Hematopoietic multipotent progenitor cell treated with erythropoietin and hydrocortisone succinate and interleukin-3 and kit ligand, for 6 days (in vitro differentiated cells): ENCODE measurements at places on chromosomes 11 and 22.

GRCh38 chr11:30381879-30382278 lies 59.0 kb downstream of the ARL14EP start:
- no peak for DNase-seq

- DNase-seq: peak; percentile 82
These were observed 51.9 kb upstream of the CLMP start for GRCh38 chr11:123246749-123247495.

DNA sequence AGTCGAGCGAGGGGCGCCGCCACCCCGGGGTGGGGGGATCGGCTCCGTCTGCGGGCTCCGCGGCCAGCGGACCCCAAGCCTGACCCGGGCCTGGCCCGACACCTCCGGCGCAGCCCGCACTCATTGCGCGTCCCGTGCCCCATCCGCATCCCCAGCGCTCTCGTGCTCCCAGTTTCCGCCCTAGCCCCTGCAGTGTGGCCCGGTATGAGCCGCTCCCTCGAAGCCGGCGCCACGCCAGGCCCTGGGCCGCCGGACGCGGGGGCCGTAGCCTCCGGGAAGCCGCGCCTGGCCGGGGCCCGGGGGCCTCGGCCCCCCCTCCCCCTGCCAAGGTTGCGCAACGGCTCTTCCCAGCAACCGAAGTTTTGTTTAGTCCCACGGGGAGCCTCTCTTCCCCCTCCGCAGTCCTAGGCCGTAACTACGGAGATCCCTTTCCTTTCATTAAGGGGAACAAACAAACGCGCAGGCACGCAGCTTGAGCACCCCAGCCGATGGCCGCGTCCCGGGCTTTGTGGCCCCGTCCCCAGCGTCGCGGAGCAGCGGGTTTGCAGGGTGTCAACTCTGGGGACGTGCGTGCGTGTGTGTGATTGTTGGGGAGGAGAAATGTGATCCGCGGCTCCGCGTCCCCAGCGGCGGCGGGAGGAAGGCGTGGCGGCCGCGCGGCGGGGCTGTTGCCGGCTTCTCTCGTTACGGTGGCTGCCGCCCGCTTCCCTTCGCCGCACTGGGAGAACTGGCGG lies 883 bp downstream of the HIPK3 start:
- peak; percentile 82 for DNase-seq

GRCh38 chr11:3178349-3178748 lies 13.2 kb upstream of the OSBPL5 start:
- no peak for DNase-seq

- no peak for DNase-seq
These were observed 33.2 kb upstream of the CWF19L2 start for GRCh38 chr11:107490836-107491235.

GRCh38 chr22:45516923-45517675 lies 14.4 kb downstream of the FBLN1 start:
- DNase-seq: no peak

DNA sequence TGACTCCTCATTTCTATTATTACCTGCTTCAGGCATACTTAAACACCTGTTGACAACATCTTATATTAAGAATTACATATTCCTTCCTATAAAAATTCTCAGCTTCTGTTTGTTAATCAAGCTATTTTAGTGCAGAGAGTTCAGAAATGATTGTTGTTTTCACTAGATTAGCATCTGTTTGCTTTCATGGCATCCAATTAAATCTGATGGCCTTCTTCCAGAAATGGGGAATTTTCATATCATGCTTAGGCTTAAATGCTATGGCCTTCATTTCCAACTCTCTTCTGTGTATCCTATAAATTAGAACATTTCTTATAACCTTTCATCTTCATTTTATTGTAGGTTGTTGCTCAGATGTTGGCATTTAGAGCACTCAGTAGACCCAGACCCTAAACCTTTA lies 180.0 kb downstream of the WNT11 start:
- no peak for DNase-seq

DNA sequence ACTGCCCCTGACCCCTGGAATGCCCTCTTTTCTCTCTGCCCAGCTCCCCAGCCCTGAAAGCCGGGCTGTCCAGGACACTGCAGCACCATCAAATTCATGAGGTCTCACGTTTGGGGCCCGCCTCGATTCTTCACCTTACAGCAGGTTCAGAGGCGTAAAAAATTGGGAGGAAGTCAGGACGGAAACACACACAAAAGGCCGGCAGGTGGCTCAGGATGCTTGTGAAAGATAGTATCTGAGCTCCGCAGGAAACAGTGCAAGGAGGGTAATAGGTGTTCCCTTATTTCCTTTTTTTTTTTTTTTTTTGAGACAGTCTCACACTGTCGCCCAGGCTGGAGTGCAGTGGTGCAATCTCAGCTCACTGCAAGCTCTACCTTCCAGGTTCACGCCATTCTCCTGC lies 4.1 kb downstream of the RFPL2 start:
- DNase-seq: no peak

- DNase-seq: peak; percentile 87
These were observed 30.7 kb downstream of the TOM1 start for GRCh38 chr22:35330258-35330861.

GRCh38 chr11:117319214-117319840 lies 3.3 kb upstream of the BACE1 start:
- no peak for DNase-seq

DNA sequence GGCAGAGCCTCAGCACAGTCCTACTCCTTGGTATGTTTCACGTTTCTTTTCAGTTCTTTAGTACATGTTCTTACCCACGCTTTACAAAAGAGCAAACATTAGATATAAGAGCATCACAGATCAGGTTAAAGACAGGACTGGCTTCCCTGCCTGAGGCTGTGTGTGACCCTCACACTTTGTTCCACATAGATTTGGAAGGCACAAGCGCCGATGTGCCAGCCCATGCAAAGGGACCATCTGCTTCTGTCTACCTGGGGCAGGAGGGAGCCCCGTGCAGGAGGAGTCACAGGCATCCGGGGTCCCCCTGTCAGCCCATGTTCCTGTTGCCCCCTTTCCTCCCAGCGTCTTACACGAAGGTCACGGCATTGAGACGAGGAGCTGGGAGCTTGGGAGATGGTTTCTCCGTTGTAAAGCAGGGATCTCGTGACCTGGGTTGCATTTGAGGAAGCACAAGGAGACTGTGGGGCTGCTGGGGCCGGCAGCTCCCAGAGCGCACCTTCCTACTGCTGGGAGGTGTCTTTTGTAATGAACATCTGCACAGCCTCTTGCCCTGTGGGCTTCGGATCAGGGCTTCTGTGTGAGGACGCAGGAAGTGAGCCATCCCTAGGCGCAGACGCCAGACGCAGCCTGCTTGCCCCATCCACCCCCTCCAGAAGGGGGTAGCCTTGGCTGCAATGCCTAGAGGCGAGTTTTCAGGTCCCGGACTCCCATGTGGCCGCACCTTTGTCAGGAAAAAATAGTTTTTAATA lies 72.6 kb downstream of the SCN3B start:
- no peak for DNase-seq

DNA sequence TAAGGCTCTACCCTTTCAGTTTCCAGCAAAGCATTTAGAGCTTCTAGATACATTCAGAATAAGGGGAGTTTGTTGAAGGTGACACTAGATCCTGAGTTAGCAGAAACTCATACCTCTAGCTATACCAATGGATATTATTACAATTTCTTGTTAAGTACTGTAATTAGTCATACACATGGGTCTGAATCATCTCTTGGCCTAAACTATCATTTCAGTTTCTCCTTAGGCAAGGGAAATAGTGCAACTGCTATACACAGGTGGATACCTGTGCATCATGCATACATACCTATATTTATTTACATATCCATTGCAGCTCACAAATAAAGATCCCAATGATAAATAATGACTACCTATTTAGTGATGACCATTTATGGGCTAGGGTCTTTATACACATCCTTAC lies 45.1 kb upstream of the PAX6 start:
- DNase-seq: no peak

GRCh38 chr11:82038154-82038553 lies 695.5 kb downstream of the FAM181B start:
- no peak for DNase-seq

DNA sequence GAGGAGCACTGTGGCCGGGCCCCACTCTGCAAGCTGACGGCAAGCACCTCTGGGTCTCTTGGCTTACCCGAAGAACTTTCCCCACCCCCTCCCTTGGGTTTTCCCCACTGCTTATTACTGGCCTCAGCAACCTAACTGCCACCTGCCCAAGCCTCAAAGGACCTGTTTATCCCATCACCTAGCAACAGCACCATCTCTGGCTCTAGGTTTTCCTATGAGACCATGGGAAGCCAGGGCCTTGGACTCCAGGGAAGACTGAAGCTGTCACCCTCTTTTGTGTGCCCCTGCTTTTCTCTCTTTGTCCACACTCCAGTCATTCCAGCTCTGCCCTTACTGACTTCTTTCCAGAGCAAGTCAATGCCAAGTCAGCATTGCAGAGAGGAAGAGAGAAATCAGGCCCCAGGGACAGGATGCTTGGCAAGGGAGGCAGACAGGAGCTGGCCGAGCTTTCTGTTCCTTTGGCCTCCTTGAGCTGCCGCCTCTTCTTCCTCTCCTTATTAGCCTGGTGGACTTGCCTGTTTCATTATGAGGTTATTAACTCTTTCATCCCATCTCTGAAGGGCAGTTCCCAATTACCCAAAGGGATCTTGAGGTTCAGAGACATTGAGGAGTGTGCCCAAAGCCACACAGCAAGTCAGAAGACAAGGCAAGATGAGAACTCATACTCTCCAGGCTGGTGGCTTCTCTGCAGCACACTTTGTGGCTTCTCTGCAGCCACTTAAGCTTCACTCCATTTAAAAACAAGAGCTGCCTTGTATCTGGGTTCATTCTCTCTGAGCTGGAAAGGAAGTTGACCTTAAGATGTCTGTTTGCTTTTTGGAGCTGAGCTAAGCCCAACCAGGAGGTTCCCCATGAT lies at the start of gene SMIM35:
TSS of gene SMIM35 (minus strand) at position 51 of the 856 bp plus-strand sequence. CDS start 206 bp downstream, outside the sequence.
- no peak for DNase-seq

GRCh38 chr11:102317768-102318103 lies 452 bp downstream of the BIRC3 start:
- no peak for DNase-seq

DNA sequence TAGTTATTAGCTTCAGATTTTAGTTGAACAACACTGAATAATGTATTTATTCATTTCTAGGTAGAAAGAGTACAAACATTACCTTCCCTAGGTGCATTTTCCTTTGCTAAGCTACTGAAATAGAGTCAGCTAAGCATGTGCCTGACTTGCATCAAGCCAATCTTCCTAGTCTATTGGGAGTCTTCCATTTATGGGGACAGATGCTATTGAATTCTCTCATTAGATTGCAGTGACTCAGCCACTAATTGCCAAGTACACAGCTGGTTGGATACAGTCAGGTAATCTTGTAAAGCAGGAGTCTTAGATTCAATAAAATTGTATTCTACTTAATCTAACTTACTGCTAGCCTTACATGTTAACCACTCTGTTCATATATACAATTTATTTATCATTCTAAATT lies 55.2 kb upstream of the RPS13 start:
- DNase-seq: no peak

- no peak for DNase-seq
These were observed 27.1 kb downstream of the SYT13 start for GRCh38 chr11:45258982-45259530.

- DNase-seq: no peak
These were observed 125.6 kb upstream of the SLC5A12 start for GRCh38 chr11:26847459-26847858.

DNA sequence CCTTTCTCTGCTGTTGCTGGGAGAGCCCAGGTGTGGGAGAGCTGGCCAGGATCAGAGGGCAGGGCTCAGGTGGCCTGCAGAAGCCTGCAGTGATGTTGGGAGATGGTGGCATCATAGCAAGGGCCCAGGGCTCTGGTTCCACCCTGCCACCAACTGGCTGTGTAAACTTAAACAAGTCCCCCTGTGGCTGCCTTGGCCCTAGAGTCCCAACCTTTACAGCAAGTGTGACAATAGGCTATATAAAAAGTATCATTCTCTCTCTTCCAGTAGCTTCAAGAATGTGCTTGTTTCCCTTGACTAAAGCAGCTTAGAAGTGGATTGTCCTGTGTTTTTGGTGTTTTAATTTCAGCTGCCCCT lies 201.8 kb upstream of the E2F8 start:
- no peak for DNase-seq

GRCh38 chr22:43267332-43267980 lies 75.7 kb downstream of the SCUBE1 start:
- DNase-seq: peak; percentile 72

- no peak for DNase-seq
These were observed 146.5 kb downstream of the GRIK4 start for GRCh38 chr11:120658071-120658423.

DNA sequence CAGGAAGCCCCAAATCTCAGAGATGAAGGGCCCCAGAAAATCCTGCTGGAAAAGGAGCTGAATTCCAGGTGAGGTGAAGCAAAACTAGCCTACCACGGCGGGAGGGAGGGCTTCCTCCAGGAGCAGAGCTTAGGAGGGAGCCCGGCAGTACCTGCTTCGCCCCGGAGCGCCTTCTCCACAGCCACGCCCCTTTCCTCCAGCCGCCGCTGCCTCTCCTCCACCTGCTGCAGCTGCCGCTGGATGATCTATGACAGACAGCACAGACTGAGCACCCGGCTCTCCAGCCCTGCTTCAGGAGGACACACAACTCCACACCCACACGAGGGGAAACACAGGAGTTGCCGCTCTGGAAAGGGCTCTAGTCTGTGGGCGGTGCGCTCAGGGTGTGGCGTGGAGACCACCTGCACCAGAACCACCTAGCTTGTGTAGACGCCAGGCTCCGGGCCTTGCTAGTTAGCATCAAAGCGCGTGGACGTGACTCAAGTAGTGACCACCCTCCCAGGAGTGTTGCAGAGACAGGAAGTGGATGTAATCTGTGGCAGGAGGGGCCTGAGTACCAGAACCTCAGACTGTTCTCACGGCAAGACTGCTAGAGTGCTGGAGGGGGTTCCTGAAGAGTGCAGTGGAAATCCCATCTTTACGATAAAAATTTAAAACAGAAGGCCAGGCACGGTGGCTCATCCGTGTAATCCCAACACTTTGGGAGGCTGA lies 34.6 kb upstream of the BID start:
- no peak for DNase-seq

GRCh38 chr22:42208362-42208761 lies 62.1 kb downstream of the TCF20 start:
- no peak for DNase-seq

DNA sequence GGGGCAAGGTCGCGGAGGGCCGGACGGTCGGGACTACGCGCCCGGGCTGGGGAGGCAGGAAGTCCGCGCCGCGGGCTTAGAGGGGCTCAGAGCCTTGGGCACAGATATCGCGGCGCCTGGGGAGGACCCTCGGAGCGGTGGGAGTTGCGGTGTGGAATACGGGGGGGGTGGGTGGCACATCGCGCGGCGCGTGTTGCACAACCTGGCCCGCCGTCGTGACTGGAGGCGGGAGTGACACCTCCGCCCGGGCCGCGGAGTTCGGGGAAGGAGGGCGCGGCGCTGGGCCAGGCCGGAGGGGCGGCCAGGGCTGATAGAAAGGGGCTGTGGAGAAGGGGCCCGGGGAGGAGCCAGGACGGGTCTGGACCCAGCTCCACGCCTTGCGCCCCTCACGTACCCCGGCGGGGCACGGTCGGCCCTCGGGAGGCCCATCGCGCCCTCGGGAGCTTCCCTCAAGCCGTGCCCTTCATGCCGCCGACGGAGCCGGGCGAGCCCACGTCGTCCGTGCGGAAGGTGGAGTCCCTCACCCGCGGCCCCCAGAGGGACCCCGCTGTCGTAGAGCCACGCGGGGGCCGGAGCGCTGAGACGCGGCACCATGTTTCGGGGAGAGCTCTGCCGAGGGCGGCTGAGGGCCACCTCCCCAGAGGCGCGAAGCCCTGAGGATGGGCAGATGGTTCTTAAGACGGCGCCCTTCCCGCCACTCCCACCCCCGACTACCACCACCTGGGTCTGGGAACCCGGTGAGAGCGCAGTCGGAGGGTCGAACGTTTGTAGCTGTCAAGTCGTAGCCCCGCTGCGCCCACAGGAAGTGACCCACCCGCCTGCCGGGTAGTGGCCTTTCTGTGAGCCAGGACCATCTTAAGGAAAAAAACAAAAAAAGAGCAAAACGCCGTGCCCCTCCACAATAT lies 729 bp downstream of the IL17RA start:
- DNase-seq: peak; percentile 37
